ENCODE measurements at places on chromosomes 1 and 21.

GRCh38 chr21:32425628-32426027, 13.1 kb downstream of the EVA1C start:
- no peak for DNase-seq

- no peak for DNase-seq
Measured at GRCh38 chr1:89528382-89528780, 3.8 kb downstream of the LRRC8B start.

GRCh38 chr1:9198538-9199361, 35.8 kb upstream of the H6PD start:
- no peak for DNase-seq

- DNase-seq, result no peak
Measured at GRCh38 chr1:212930986-212931678, 19.2 kb upstream of the VASH2 start.

- DNase-seq, result no peak
Measured at GRCh38 chr1:5718831-5719632, 273.2 kb downstream of the NPHP4 start.

DNA sequence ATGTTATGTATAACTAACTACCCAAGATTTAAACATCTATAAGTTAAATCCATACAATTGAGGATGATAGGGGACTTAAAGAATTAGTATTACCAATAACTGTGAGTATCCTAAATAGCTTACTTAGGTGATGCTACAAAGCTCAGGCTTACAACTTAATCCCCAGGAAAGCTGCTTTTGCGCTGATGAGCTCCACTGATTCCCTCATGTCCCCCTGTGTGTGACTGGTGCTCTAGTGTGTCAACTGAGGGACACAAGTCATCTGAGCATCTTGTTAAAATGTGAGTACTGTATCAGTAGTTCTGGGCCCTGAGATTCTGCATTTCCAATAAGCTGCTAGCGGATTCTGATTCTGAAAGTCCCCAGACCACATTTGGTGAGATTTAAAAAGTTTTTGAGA, 1458.8 kb downstream of the MRPL39 start:
- no peak for DNase-seq

DNA sequence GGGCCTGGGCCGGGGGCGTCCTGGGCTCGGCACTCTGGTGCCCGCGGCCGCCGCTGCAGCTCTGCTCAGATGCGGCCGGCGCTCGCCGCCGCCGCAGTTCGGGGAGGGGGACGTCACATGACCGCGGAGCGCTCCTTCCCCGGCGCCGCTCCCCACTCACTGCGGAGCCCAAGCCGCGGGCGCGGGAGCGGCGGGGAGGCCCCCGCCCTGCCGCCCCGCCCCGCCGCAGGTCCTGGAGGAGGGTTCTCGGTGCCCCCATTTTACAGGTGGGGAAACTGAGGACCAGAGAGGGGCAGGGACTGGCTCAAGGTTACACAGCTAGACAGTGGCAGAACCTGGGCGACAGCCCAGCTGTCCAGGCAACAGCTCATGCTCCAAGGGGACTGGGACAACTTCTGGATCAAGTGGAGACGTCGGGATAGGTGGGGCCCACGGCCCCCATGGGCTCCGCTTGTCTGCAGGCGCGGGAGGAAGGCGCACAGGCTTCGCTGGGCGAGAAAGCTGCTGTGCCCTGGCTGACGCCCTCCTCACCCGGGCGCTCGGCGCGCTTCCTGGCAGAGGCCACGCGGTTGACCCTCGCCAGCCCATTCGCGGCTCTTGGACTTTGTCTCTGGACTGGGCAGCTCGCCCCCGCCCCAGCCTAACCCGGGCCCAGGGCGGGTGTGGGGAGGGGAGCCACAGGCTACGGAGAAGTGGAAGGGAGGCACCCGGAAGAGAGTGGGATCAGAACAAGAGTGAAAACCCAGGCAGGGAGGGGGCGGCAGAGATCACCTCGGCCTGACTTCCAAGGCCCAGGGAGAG, at the start of gene RAP1GAP:
TSS of gene RAP1GAP (minus strand) at position 100 of the 801 bp plus-strand sequence. CDS start 49,325 bp downstream, outside the sequence.
- no peak for DNase-seq

DNA sequence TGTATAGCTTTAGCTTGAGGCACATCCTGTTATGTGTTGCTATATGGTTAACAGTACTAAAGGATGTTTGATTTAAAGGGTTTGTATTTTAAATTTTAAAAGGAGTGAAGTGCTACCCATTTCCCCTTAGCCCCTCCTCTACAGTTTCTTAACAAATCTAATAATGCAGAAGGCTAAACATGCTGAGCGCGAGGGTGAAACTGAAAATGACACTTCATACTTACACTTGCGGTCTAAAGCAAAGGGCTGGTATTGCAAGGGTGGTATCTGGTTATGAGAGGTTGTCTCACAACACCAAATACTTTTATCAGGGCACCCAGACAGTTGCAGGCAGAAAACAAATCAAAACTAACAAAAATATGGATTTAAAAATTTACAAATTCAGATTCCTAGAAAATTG, 172.3 kb downstream of the SIPA1L2 start:
- DNase-seq, result no peak

DNA sequence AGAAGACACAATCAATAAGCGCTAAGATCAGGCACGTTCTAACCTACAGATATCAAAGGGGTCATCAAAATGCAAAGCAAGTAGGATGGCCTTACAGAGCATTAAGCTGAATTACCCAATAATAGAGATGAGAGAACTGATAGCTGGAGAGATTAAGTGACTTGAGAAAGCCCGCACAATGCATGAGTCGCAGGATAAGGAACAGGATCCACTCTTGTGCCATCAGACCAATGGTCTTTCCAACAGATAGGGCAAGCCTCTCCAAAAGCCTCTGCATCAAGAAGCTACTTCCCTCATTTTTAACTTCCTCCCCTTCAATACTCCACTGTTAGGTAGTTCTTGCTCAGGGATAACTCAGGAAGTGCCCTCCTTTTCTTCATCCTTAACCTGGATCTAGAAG, 2.6 kb downstream of the CHML start:
- DNase-seq, result no peak

- no peak for DNase-seq
Measured at GRCh38 chr1:51283979-51284378, 46.4 kb downstream of the TTC39A start.

GRCh38 chr1:4046836-4047461, 146.9 kb upstream of the C1orf174 start:
- DNase-seq, result no peak

DNA sequence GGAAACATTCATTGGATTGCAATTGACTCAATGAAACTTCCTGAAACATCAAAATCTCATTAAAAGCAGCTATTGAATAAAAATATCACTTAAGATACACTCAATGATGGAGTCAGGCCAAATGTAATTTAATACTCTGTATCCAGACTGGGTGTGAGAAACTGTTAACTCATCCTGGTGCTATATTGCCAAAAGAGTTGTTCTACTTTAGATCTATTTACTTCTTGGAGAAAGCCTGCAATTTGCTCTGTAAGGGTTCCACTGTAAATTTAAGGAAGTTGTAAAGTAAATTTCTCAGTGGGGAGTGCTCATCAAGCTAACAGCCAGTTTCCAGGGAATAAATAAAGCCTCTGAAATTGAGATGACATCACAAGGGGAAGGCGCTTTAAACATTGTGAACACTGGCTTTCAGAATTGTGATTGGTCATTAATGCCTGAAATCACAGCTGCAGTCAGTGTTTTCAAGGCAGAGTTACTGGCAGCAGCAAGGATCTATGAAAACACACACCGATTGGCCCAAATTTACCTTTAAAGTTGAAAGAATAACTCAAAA, 91.4 kb downstream of the OLFM3 start:
- no peak for DNase-seq

GRCh38 chr1:100539836-100540536, 2.0 kb downstream of the GPR88 start:
- DNase-seq, result peak; percentile 3

DNA sequence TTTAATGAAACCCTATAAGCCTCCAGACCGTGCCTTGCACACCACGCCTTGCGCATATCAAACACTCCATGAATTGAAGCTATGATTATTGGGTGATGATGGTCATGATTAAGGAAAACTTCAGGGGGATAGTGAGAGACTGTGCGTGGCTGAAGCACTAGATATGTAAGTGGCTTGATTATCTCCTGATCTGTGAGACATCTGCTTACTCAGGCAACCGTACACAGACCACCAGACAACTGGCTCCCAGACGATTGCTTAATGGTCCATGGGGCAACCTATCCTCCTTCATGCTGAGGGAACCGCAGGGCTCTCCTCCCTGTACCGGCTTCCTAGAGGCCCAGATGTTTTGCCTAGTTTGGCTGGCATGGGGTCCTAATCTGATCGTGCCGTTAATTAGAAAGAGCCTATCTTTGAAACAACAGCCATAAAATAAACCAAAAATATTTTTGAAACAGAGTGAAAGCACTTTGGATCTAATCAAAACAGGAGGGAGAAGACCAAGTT, 51.6 kb downstream of the IRF2BP2 start:
- no peak for DNase-seq

DNA sequence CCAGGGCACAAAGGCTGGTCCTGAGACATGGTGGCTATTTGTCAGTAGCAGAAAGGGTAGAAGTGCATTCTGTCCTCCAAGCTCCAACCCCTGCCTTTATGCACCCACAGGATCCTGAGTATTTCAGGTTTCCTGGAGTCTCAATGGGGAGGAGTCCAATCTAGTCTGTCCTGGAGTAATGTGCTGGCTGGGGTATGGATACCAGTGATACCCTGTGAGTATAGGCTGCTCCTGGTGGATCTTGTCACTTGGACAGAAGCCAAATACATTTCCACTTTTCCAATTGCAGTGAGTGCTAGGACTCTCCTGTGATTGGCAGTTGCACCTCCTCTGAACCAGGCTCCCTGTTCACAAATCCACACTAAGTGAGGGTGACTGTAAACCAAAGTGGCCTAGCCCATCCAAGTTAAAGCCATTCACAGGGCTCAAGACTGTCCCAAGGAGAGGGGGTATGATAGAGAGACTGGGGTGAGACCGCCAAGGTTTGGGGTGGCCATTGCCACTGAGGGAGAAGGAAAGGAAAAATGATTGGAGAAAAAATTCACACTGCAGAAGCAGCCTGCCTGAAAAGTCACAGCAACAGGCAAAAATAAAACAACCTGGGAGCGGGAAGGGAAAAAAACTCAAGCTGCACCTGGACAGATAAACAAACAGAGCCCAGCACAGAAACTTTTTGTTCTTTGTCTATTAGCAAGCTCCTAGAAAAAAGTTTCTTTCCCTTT, 163.4 kb upstream of the ETV3 start:
- no peak for DNase-seq

GRCh38 chr1:168148916-168149315, 12.2 kb upstream of the GPR161 start:
- DNase-seq, result no peak

GRCh38 chr1:246291127-246291526, 216.0 kb downstream of the SMYD3 start:
- DNase-seq, result no peak

DNA sequence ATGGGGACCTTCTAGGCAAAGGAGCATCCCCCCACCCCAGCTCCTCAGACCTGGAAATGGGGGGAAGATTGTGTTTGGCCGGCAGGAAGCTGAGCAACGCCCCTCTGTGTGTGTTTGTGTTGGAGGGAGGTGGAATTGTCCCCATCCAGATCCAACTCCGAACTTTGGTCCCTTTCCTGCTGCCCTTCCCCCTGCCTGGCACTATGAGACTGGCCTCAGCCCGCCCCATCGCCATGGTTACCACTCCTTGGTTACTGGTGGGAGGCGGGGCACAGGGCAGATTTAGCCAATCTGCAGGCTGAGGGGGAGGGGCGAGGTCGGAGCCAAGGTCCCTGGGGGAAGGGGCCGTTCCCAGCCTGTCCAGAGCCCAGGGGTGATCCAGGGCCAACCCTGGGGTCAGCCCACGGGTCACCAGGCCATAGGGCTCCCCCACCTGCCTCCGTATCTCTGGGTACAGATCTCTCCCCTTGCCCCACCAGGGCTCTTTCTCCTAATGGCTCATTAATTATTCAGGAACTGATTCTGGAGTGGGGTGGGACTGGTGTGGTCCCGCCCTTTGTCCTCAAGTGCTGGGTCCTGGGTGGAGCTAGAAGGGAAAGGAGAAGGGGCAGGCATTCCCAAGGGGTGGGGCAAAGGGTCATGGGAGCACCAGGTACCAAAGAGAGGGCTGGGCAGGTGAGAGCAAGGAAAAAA, 15.2 kb downstream of the PTPRF start:
- no peak for DNase-seq

DNA sequence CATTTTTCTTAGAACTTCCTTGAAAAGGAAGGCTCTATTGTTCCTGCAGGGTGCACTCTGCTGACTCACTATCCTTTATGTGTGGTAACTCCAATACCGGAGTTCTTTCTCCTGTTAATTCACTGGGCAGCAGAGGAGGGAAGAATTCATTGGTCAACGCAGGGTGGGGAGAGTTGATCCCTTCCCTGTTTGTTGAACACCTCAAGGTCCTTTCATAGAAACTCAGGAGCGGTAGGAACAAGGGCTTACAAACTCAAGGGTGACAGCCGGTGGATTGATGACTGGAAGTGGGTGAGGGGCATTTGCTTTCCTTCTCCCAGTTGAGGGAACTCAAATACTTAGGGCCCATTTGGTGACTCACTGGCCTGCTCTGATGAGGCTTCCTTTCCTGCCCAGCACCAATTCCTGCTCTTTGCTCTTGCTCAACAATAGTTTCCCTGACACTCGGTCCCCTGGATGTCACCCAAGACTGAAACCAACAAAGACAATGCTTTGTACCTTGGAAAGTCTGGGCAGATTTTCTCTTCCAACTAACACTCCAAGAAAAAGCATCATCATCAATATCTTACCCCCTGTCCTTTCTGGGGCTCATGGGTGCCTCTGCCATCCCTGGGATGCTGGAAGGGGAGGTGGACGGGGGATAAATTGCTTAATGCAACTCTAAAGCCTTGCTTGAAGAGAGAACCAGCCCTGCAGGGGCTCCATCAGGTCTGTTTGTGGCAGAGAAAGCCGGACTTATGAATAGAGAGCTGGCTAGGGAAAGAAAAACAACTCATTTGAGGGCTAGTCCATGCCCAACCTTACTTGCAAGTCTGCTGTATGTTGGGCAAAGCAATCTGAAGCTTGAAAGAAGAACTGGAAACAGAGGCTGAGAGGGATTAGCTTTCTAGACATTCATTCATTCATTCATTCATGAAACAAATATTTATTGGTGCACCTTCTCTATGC, 9.3 kb downstream of the SLC26A9 start:
- DNase-seq, result no peak

GRCh38 chr1:229280921-229281320, 10.0 kb downstream of the RAB4A start:
- no peak for DNase-seq

DNA sequence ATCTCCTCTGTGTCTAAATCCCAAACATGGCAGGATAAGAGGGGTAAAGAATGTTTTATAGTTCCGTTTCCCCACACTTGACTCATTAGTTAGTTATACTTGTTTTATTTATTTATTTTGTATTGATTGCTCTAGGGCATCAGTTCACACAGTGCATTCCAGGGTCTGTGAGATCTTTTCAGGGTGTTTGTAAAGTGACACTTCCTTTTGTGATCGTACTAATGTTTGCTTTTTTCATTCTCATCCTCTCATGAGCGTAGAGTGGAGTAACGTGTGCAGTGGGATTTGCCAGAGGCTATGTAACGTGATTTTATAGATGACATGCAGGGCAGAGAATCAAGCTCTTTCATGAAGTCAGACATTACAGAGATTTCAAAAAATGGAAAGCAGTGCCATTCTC, 103.2 kb downstream of the SCCPDH start:
- DNase-seq, result no peak

GRCh38 chr1:59309795-59310548, 13.1 kb downstream of the FGGY start:
- no peak for DNase-seq

Data from stimulated activated CD4-positive, alpha-beta T cell treated with anti-CD3 and anti-CD28 coated beads, Interleukin-15, amount 100 ng/mL, for 48 hours (primary cell).